Prostate gland (tissue), 2 donors: ENCODE measurements at places on chromosomes 7 and 10. TPM values are rescaled to one million over a fixed set of nuclear protein-coding genes. Genes with fewer than 3 reads are reported as not detected.

DNA sequence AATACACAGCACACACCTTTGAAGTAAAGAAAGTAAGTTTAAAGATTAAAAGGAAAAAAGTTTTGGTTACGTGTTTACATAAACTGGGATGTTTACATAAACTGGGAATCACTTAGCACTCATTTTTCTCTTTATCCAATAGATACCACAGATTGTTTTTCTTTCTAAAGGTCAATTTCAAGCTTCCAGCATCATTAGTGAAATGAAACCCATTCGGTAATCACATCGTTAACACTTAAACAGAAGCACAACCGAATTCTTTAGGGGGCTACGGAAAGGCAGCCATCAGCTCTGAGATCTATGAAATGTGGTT is 1.1 kb downstream of the ODAD2 start:
- no peak for DNase-seq

- no peak for DNase-seq
These were observed 113.8 kb downstream of the CDK6 start for GRCh38 chr7:92722541-92722940.

The SMO gene
- total RNA-seq = 23.2 TPM

The ACHE gene
- 6.6 TPM for total RNA-seq

- DNase-seq = no peak
These were observed 134.7 kb downstream of the EMX2 start for GRCh38 chr10:117677239-117677638.

The GDF2 gene
- total RNA-seq = not detected

The TMEM196 gene
- total RNA-seq = not detected

DNA sequence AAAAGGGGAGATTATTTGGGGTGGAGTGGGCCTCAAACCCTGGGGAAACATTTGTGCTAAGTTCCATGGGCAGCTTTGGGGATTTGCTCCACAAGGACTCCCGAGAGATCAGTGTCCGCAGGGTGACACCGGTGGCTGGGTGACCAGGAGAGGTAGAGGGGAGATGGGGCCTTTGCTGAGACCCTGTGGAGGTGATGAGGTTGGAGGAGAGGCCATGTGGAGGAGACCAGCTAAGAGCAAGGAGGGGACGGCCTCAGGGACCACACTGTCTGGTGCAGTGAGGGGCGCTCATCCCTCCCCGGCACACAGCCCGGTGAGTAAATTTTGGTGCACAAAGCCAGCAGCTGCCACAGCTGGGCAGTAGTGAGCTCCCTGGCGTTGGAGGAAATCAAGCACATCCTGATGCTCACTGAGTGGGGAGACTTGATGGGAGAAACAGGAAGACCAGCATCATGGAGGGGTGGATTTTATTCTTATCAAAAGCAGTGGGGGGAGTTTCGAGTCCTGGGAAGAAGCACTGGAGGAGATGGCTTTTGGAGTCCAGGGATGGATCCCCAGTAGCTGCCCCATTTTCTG is 20.2 kb upstream of the ELFN1 start:
- DNase-seq = no peak
